ENCODE measurements at places on chromosomes 1 and 21.

GRCh38 chr1:181319907-181320306 lies 163.4 kb upstream of the CACNA1E start:
- DNase-seq = no peak

DNA sequence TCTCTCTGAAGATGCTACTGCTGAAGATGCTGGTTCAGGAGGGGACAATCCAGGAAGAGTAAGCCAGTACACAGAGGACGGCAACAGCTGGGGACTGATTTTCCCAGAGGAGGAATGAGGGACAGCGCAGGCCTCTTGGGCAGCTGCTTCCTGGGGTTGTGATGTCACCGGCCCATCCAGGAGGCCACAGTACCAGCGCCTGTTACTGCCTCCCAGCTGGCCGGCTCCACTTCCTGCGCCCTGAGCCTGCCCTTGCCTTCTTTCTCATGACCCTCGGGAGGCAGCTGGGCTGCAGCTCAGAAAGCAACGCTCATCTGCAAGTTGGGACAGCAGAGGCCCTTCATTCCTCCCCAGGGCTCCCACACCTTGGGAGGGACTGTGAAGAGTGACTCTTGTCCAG lies 21.9 kb upstream of the ID3 start:
- no peak for DNase-seq

- DNase-seq = no peak
These were observed 5.3 kb upstream of the MROH9 start for GRCh38 chr1:170929835-170930554.

DNA sequence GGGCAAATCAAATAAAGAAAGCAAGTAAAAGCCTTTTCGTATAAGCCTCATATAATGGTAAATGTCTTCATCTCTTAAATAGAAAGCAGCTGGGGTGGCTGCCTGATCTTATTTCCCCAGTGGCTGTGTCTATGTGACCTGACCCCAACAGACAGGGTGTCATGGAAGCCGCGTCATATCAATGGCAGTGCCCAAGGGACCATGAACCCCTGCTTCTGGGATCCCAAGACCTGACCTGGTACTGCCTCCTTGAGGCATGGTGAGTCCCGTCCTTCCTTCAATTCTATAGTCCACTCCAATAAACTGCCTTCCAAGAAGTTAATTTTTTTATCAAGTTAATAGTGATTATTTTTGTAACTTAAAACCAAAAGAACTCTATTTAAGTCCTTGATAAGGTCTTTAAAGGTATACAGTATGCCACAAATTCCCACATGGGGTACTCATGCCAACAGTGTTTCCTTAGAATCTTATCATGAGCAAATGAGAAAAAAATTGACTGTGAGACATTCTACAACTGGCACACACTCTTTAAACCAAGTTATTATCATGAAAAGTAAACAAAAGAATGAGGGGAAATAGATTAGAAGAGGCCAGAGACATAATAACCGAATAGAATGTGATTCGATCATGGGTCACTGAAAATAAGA lies 104.6 kb downstream of the ADSS2 start:
- no peak for DNase-seq

DNA sequence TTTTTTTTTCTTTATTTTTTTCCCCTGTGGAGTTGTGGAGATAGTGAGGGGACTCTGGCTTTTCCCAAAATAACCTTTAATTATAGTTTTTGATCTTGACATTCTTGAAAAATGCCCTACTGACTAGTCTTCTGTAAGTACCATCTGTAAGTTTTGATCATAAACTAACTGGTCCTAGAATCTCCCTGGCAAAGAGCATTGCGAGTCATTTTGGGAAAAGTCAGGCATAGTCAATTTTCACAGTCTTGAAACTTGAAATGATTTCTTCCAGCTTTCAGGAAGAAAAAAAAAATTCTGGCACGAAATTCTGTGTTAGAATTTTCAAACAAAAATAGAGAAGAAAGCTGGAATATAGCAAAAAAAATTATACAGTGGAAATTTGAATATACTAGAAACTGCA lies 181.2 kb upstream of the SNX7 start:
- DNase-seq = no peak

DNA sequence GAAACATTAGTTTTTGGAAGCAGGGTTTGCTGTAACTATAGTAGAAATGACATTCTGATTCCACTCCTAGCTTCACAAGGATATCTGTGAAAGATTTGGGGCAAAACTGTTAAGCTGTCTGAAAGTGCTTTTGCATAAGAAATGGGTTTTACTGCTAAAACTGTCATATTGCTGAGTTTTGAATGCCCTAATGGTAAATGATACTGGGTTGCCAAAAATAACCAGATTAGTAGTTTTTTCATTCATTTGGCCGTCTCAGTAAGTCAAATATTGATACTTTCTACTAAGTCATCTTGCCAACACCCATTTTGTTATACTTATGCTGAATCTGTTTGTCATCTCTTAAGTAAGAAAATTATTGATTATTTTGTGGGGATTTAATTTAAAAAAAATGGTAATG lies 399 bp upstream of the PTPRC start:
- no peak for DNase-seq

DNA sequence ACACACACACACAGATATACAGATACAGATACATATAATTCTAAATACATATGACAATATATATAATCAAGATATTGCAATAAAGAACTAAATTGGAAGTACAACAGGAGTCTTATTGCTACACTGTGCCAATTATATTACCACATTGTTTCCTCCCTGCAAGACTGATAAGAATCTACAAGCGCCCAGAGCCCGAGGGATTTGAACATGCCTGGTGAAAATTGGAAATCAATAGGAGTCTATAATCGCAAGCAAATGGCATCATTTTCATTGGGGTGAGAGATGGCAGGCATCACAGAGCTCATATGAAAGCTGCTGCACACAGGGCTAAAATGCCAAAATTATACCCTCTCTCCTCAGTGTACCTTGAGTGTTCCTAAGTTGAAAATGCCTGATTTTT lies 152.9 kb upstream of the PTBP2 start:
- no peak for DNase-seq

DNA sequence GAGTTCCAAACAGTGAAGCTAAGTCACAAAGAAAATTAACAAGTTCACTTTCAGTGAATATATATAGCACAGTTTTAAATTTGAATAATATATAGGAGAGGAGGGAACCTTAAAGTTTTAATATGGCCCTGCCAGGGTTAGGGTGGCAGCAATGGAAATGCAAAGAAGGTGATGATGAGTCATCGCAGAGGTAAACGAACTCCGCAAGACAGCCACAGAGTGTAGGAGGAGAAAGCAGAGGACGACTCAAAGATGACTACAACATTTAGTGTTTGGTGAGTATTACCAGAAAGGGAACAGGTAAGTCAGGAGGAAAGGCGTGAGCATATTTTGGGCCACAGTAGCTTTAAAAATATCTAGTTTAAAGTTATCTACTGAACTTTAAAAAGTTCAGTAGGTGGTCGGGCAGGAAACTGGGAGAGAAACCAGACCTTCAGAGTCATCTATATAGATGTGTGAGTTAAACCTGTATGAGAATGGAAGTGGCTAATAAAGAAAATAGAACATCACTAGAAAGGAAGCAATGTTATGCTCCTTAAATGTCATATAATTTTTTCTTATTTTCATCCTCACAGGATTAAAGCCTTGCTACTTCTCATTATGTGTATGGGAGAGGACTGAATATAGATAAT lies 75.7 kb downstream of the UCHL5 start:
- DNase-seq = no peak

- DNase-seq = no peak
These were observed 45.3 kb downstream of the PKP1 start for GRCh38 chr1:201328576-201328975.

DNA sequence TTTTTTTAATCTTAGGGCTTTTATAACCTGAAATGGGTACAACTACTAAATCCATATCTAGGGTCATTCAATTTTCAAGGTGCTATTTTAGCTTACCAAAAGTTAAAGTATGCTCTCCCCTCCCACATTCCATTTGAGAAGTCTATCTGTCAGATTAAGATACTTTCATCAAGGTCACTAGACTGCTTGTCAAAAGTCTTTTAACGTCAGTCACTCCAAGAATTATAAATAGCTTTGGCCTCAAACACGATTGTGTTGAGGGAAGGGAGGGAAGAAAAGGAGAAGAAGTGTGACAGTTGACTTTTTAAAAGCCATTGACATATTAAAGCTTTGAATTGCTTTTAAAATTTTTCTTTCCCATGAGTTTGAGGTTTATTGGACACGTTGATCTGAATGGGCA lies 175.8 kb downstream of the PTGER3 start:
- DNase-seq = no peak

DNA sequence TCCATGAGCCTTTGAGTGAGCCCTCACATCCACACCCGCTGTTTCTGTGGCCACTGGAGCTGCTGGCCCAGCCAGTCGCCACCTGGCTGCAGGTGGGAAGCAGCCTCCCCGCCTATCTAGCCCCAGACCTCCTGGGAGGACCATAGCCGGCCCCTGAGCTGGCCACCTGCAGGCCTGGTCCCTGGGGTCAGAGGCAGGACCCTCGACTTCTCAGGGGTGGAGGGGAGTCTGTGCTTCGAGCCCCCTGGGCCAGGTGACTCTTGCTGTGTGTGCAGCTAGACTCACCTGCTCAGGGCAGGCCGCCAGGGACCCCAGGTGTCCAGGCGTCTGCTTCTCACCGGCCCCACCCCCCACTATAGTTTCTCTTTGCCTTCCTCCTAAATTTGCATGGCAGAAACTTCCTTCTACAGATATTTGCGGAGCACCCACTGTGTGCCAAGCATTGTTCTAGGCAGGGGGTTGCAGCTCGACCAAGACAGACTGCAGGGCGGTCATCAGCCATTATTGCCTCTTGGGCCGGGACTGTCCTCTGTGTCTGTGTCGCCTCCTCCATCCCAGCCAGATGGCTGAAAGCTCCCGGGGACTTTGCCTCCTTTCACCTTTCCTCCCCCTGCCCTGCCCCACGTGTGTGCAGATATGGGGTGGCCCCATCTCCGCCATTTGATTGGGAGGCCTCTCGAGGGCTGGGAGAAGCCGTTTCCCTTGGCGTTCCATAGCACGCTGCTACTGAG lies 27.3 kb downstream of the SPSB1 start:
- DNase-seq = no peak

DNA sequence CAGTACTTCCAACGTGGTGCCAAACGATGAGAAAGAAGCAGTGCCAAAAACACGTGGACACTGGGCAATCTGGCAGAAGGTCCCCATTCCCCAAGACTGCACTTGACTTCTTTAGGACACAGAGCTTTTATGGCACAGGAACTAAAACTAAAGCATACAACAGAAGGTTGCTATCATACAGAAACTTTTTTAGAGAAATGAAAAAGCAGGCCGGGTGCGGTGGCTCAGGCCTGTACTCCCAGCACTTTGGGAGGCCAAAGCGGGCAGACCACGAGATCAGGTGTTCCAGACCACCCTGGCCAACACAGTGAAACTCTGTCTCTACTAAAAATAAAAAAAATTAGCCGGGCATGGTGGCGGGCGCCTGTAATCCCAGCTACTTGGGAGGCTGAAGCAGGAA lies 43.0 kb downstream of the GNB1 start:
- DNase-seq = no peak

- peak; percentile 5 for DNase-seq
These were observed 854 bp upstream of the ZRANB2 start for GRCh38 chr1:71081697-71082080.

- no peak for DNase-seq
These were observed 5.8 kb upstream of the ZBTB17 start for GRCh38 chr1:15981679-15982078.

GRCh38 chr1:117275055-117275454 lies 64.3 kb upstream of the VTCN1 start:
- no peak for DNase-seq

GRCh38 chr1:60224523-60224922 lies 151.0 kb upstream of the C1orf87 start:
- DNase-seq = no peak

- no peak for DNase-seq
These were observed 52.4 kb upstream of the SLFNL1 start for GRCh38 chr1:41073971-41074370.

GRCh38 chr1:3471356-3472087 lies 17.1 kb downstream of the ARHGEF16 start:
- no peak for DNase-seq

GRCh38 chr1:11654137-11654938 lies at the start of the genes FBXO2 and FBXO44:
TSS of gene FBXO2 (minus strand) at chr1:11654429. CDS start at chr1:11654340, 89 bp downstream.
TSS of gene FBXO44 (plus strand) at chr1:11654877. CDS start at chr1:11655836, 959 bp downstream.
- peak; percentile 72 for DNase-seq

DNA sequence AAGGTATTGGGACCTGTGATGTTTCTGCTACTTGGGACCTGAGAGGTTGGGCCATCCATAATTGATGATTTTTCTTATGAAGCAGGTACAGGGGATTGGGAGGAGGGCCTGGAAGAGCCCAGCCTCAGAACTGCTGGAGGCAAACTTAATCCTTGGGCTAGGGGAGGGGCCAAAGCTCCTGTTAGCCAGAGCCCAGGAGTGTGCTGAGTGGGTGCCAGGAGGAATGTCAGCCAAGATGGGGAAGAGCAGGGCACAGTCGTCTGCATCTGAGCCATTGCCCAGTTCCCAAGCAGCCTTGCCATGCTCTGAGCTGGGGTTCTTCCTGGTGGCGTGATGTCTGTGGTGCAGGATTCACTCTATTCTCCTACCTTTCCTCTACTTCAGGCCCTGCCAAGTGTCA lies 5.8 kb downstream of the MAPKAPK2 start:
- DNase-seq = no peak

DNA sequence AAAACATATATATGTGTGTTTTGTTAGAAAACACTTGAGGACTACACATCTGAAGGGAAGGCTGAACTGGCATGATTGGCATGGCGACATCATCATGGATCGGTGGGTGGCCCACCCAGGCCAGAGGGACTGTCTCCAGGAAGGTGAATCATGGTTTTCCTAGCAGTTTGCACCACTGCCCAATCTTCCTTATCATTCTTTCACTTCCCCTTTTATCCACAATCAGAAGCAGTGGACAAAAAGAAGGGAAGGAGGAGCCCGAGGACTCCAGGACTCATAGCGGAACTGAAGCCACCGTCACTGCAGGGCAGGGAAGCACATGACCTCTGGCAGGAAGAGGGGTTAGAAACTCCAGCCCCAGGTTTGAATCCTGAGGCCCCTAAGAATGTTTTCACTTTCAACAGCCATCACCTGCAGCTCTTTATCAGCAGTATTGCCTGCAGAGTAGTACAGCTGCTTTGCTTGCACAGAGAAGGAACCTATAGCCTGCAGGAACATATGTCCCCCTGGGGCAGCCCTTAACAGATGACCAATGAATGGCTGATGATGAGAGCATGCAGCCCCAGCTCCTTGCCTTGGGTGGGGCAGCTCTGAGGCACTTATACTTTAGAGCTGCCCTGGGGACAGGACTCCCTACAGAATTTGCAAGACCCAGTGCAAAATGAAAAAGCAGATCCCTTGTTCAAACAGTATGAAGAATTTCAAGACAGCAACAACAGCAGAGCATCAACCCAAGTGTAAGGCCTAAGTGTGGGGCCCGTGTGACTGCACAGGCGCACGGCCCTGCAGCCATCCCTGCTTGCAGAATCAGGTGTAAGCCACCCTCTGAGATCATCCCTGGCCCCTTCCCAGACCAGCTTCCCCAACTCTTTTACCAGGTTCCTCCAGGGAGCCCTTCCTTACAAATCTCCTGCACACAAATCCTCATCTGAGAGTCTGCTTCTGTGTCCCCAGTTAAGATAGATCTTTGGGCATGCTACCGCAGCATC lies 241.8 kb upstream of the IRF2BP2 start:
- no peak for DNase-seq

- no peak for DNase-seq
These were observed 54.4 kb downstream of the MRPL39 start for GRCh38 chr21:25552856-25553255.

Data from activated CD4-positive, alpha-beta T cell treated with anti-CD3 and anti-CD28 coated beads, Interleukin-2, amount 50 U/mL, for 1 hour (primary cell).